ENCODE measurements at places on chromosomes 12 and 14.

GRCh38 chr12:51001799-51002198 is 24.4 kb downstream of the SLC11A2 start:
- no peak for ATAC-seq

DNA sequence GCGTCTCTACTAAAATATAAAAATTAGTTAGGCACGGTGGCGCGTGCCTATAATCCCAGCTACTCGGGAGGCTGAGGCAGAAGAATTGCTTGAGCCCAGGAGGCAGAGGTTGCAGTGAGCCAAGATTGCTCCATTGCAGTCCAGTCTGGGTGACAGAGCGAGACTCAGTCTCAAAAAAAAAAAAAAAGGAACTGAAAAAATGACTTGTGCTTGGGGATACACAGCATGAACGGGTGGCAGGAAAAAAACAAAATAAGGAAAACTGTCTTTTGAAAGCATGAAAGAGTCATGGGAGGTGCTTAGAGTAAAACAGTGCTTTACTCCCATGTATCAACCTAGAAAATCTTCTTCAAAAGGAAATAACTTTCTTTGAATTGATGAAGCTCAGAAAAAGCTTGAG is 80.8 kb downstream of the TMTC1 start:
- no peak for ATAC-seq

- ATAC-seq = no peak
Measured at GRCh38 chr12:101698800-101699347, 1.4 kb downstream of the CHPT1 start.

DNA sequence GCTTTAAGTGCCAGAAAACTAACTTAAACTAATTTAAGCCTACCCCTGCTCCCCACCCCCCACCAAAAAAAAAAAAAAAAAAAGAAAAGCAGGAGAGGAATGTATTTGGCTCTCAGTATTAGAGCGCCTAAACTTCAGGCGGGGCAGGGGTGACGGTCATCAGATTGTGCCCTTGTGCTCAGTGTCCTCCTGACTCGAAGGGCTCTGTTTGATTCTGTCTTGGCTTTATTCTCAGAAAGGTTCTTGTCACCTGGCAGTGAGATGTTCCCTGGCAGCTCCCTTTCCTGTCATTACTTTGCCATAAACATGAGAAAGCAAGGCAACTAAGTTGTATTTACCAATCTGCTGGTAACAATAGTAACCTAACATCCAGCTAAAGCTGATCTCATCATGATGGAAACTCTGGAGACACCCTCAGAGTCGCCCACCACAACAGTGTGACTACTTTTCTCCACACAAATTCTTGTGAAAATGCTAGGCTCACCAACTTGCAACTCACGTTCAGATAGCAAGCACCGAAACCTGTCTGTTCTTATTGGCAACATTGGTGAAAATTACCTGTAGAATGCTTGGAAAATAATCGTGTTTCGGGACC is 39.0 kb upstream of the WNK1 start:
- ATAC-seq = no peak

GRCh38 chr14:23021434-23021833 is 11.5 kb upstream of the C14orf93 start:
- peak; percentile 72 for ATAC-seq

- peak; percentile 98 for ATAC-seq
Measured at GRCh38 chr14:51547260-51547659, 104.5 kb upstream of the FRMD6 start.

- no peak for ATAC-seq
Measured at GRCh38 chr14:83814896-83815295, 1715.0 kb upstream of the FLRT2 start.

DNA sequence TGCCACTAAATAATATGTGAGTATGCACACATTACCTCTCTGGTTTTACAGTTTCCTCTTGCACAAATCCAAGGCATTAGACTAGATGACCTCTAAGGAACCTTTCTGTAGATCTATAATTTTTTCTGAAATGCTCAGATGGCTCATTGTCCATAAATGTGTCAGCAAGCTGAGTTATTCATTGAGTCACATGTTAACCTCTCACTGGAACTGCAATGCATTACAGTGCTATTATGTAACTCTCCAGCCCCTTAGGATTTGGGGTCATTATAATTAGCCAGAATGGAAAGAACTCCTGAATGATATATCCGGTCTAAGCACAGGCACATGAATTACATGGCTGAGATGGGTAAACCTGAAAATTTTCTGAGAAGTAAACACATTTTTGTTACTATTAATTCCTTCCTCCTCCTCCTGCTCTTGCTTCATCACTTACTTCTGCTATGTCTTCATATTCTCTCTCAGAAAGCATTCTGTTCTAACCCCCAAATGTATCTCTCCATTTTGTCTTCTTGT is 20.3 kb upstream of the DRAM1 start:
- peak; percentile 77 for ATAC-seq

- no peak for ATAC-seq
Measured at GRCh38 chr12:97134495-97134894, 227.4 kb downstream of the NEDD1 start.

- no peak for ATAC-seq
Measured at GRCh38 chr12:107360482-107360881, 267.1 kb upstream of the CRY1 start.

- ATAC-seq = no peak
Measured at GRCh38 chr12:6438345-6438744, 6.4 kb upstream of the CD27 start.

- ATAC-seq = no peak
Measured at GRCh38 chr14:70697701-70698100, 56.0 kb downstream of the TTC9 start.

DNA sequence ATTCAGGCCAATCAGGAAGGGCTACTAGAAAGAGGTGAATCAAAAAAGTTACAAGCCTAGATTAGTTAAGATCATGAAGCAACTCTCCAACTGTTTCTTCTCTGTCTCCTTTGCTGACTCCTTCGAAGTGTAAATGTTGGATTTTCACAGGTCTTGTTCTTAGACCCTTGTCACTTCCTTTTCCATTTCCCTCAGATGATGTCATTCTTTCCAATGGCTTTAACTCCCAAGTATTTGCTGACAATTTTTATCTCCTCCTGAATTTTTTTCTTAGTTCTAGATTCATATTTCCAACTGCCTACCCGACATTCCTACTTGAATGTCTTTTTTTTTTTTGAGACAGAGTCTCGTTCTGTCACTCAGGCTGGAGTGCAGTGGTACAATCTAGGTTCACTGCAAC is 10.8 kb downstream of the GAS2L3 start:
- no peak for ATAC-seq

- ATAC-seq = peak; percentile 98
Measured at GRCh38 chr14:69559581-69560011, 15.1 kb downstream of the CCDC177 start.

GRCh38 chr12:75257510-75257909 is 47.9 kb upstream of the KCNC2 start:
- no peak for ATAC-seq

DNA sequence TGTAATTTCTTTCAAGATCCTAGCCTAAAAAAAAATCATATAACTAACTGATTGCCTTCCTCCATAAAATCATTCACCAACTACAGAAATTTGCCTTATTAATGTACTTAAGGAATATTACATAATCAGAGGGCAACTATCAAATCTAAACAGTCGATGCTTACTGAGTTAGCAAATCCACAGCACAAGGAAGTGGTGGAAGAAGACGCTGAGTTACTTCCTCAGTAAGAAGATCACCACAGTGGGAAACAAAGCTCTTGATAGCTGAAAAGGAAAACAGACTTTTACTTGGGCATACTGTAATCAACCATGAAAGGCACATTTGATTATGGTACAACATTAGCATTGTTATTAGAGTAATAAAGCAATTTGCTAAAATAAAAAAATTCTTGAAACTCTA is 48.7 kb downstream of the HEATR5A start:
- ATAC-seq = no peak

DNA sequence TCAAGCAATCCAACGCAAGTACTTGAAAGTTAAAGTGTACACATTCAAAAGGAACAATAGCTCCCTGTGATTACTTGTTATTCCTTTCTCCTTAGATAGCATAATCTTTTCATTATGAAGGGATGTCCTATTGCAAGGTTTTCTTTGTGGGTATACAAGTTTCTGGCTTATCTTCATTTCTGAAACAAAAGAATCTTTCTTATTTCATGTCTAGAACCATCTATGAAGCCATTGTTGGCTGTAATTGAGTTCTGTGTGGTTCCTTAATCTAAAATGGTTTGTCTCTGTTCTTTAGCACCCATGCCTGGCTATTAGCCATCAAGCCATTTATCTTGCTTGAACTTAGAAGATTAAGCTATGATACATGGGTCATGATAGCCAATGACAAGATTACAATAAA is 95.0 kb downstream of the VEZT start:
- no peak for ATAC-seq

GRCh38 chr14:72716476-72716875 is 177.4 kb downstream of the DPF3 start:
- ATAC-seq = no peak

GRCh38 chr14:104913435-104913834 is 11.2 kb upstream of the PLD4 start:
- peak; percentile 56 for ATAC-seq

GRCh38 chr12:24444634-24445033 is 495.2 kb upstream of the SOX5 start:
- ATAC-seq = no peak

DNA sequence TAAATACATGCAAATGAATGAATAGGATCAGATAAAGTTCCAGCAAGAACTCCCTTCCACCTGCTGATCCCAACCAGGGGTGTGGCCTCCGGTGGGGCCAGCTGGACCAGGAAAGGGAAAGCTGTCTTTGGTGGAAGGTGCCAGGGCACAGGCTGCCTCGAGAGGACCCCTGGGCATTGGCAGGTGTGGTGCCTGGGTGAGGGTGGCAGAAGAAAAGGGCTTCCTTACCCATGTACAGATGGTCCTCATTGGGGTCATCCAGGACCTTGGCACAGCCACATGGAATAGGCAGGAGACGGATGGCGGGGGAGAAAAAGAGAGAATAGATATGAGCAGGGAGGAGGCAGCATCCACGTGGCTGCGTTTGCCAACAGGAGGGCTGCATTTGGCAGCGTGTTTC is 36.4 kb downstream of the CAMKK2 start:
- no peak for ATAC-seq

- peak; percentile 11 for ATAC-seq
Measured at GRCh38 chr12:108441549-108441948, 73.5 kb upstream of the FICD start.

GRCh38 chr14:81927070-81927469 is 393.4 kb upstream of the SEL1L start:
- ATAC-seq = no peak

- no peak for ATAC-seq
Measured at GRCh38 chr12:66776974-66777373, 98.1 kb upstream of the GRIP1 start.

GRCh38 chr14:78028471-78028870 is 141.7 kb upstream of the NRXN3 start:
- peak; percentile 27 for ATAC-seq

- peak; percentile 43 for ATAC-seq
Measured at GRCh38 chr12:63967358-63968145, 123.1 kb downstream of the SRGAP1 start.

- ATAC-seq = no peak
Measured at GRCh38 chr12:86801439-86801838, 545.2 kb upstream of the MGAT4C start.

DNA sequence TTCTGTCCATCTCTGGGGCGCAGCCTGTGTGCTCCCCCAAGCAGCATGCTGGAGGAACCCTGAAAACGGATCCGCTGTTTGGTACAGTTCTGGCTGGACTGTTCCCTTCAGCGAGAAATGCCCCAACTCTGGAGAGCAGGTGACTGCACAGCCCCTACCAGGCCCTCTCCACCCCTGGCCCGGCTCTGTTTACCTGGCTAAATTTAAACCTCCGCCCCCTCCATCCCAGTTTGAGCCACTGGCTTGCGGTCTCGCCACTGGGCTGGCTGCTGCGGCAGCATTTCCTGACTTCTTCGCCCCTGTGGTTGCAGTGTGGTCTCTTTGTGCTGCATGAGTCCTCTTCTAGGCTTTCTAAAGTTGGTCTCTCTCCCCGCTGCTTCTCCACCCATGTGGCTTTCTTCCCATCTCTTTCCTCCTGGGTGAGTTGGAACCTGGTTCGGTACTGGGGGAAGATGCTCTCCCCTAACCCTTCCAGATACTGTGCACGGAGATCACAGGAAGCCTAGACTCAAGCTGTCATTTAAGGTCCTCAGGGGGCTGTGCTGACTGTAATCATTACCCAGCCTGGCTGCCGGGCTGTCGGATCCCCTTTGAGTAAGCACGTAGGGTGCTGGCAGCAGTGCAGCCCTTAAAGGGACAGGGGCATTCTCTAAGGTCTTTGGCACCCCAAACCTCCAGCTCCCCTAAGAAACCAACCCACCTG is 60.6 kb downstream of the FBXL14 start:
- peak; percentile 2 for ATAC-seq

GRCh38 chr12:92571169-92571568 is 131.6 kb upstream of the PLEKHG7 start:
- ATAC-seq = no peak

GRCh38 chr12:118060301-118061010 is 523 bp downstream of the WSB2 start:
- peak; percentile 47 for ATAC-seq

DNA sequence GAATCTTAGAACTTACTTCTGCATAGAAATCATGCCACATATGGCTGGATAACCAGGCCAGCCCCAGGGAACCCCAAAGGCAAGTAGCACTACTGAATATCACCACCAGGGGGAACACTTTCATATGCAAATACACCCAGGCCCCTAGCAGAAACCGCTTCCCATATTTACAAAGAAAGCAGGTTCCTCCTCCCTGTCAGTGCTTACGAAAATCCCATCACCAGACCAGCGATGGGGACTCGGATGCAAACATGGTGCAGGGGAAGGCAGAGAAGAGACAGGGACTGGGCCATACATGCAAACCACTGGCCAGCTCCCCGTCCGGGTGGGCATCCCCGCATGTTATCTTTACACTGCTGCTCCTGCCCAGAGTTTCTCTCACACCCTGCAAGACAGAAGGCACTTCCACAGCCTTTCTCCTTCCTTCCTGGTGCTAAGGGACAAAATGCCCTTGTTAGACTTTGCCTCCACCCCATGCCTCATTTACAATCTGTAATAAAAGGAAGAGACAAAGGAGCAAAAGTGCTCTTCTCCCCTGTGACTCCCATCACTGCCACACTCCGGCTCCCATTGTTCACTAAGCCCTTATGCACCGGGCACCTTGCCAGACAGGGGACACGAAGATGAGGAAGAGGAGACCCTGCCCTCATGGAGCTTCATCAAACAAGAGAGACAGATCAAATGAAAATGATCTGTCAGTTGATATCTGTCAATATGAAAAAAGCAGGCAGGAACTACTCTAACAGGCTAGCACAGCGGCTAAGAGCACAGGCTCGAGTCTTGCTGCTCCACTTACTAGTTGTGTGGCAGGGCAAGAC is 62.3 kb downstream of the PTPN21 start:
- no peak for ATAC-seq

DNA sequence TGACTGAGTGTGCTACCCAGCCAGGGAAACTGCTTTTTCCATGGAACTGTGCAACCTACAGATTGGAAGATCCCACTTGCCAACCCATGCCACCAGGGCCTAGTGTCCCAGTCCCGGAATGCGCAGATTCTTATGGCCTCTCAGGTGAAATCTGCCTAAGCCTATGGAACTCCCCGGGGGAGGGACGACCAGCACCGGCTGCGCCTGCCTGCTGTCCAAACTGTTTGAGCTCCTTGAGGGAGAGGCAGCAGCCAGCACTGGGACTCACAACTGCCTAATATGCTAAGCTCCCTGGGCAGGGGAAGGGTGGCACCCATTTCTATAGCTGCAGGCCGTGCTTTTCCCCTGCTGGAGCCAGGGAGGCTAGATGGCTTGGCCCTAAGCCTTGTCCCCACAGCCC is 92.5 kb upstream of the GZMB start:
- no peak for ATAC-seq
